ENCODE measurements at places on chromosomes 16 and 17.

GRCh38 chr16:69193855-69194254 is 6.9 kb downstream of the SNTB2 start:
- no peak for DNase-seq

DNA sequence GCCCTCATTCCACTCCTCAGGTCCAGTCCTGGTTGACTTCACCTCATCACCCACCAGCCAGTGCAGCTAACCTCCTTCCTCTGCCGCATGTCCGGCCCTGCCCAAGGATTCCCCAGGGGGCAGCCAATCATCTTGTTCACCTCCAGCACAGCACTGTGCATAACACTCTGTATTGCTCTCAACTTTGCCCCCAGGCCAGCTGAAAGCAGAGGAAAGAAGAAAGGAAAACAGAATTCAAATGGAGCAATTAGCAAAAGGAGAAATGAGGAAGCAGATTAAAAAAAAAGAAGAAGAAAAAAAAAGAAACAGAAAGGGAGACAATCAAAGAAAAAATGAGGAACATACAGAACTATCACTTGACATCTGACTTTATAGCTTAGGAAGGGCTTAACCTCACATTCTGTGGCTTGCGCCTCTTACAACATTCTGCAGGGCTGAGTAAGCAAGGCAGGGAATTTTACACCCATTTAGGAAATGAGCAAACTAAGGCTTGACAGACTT is 26.1 kb downstream of the GAS7 start:
- DNase-seq = no peak

DNA sequence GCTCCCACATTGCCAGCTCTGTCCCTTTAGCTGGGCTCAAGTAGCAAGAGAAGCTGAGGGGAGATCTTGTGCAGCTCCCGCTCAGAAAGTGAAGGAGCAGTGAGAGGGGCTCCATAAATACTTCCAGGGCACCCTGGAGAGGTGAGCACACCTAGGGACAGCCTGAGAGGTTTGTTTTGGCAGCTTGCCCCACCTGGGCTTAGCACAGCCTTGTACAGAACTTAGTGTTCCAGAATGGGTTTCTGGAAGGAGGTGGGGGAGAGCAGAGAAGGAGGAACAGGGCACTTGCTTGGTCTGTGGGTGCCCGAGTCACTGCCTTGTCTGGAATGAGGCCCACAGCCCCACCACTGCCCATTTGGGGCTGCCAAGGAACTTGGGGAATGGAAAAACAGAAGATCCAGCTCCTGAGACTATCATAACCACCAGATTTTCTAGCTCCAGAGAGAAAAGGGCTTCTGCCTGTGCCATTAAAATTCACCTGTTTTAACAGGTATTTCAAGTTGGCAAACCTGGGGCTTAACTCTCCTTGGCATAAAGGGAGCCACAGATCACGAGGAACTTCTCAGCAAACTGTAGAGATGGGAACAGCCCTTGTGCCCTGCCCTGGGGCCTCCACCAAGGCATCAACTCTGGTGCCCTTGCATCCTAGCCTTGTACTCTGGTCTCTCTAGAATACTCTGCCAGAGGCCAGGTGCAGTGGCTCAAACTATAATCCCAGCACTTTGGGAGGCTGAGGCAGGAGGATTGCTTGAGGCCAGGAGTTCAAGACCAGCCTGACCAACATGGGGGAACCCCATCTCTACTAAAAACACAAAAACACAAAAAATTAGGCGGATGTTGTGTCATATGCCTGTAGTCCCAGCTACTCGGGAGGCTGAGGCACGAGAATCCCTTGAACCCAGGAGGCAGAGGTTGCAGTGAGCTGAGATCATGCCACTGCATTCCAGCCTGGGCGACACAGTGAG is 1.9 kb downstream of the PRR15L start:
- DNase-seq = no peak

DNA sequence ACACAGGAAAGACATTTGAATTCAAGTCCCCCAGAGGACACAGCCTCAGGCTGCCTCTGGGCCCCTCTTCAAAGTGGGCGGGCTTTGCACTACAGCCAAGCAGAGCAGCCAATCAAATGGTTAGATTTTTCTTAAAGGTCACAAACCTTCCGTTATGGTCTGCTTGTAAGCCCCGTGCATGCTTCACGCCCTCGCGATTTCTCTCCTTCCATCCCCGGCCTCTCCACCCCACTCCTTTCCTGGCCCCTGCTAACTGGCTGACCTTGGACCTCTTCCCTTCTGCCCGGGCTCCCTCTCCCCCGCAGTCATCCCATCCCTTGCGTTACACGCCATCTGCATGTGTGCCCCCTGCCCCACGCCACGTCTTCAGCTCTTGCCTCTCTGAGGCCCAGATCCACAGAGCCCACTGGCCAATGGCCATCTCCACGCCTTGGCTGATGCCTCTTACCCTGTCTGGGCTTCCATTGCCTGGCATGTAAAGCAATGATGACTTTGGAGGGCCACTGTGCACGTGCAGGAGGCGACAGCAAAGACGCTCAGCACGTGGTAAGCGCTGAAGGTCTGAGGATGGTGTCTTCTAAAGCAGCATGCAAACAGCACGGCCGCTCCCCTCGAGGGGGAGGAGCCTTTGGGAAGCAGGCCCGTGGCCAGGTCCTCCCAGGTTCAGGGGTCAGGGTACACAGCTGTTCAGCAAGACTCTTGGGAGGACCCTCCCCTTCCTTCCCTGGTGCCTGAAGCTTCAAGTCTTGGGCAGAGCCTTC is 86.8 kb downstream of the ZDHHC7 start:
- no peak for DNase-seq

GRCh38 chr16:30430428-30430970 is 669 bp upstream of the DCTPP1 start:
- no peak for DNase-seq

- DNase-seq = no peak
Observed at GRCh38 chr16:73125850-73126524, 78.1 kb upstream of the ZFHX3 start.

GRCh38 chr17:81011951-81012350 is 20.3 kb downstream of the CHMP6 start:
- DNase-seq = no peak

- DNase-seq = no peak
Observed at GRCh38 chr17:57953705-57954396, 1.4 kb downstream of the CUEDC1 start.

DNA sequence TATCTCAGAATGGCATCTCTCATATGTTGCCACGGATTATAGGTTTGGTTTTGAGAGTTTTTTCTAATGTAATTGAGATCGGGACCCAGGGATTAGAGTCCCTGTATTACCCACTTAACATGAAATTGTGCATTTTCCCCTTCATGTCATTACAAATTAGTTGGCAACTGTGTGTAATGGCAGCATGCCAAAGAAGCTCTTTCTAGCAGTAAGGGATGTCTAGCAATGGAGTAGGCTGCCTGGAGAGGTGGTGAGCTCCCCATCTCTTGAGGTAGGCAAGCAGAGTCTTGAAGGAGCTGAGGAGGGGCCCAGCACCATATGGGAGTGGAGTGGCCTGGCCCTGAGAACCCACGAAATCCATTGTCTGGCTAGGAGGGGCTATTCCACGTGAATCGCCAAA is 10.0 kb upstream of the KATNB1 start:
- DNase-seq = no peak

DNA sequence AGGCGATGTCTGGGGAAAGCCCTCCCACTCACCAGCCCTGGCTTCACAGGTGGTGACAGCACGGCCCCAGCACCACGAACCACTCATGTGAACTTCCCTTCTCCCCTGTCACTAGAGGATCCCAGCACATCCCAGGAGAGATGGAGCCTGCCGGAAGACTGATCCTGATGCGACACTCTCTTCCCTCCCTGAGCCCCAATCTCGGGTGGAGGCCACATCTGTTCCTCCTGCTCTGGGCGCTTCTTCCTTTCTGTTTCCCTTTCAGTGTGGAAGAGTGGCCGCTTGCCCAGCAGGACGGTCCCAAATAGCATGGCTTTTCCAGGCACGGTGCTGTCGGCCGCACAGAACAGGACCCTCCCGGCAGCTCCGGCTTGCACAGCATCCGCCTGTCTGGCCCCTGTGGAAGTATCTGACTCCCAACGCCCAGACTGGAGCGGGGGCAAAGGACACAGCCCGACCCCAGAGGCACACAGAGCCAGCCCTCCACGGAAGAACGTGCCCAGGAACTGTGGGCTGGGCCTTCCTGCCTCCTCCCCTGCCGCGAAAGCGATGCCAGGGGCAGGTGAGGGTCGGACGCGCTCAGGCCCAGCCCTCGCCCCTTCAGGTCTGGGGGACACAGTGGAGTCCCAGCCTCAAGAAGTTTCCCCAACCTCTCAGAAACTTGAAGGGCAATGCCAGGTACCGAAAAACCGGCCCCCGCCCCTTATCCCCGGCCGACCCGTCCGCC is 37.6 kb downstream of the CBFA2T3 start:
- no peak for DNase-seq

DNA sequence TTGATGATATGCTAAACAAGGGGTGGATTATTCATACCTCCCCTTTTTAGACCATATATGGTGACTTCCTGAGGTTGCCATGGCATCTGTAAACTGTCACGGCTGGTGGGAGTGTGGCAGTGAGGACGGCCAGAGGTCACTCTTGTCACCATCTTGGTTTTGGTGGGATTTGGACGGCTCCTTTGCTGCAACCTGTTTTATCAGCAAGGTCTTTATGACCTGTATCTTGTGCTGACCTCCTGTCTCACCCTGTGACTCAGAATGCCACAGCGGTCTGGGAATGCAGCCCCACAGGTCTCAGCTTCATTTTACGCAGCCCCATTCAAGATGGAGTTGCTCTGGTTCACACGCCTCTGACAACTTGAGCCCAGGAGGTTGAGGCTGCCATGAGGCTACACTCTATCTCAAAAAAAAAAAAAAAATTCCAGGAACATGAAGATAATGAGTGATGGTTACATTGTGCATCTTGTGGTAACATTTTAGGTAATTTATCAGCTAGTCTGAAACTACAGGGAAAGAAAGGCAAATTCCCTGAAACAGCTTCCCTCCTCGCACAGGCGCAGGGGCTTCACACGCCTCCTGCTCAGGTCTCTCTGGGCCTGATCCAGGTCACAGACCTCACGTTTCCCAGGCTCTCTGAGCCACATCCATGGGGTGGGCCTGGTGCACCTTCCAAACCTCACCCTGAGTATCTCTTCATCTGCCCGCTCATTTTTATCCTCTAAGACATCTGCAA is 15.3 kb upstream of the UBE2I start:
- DNase-seq = no peak

DNA sequence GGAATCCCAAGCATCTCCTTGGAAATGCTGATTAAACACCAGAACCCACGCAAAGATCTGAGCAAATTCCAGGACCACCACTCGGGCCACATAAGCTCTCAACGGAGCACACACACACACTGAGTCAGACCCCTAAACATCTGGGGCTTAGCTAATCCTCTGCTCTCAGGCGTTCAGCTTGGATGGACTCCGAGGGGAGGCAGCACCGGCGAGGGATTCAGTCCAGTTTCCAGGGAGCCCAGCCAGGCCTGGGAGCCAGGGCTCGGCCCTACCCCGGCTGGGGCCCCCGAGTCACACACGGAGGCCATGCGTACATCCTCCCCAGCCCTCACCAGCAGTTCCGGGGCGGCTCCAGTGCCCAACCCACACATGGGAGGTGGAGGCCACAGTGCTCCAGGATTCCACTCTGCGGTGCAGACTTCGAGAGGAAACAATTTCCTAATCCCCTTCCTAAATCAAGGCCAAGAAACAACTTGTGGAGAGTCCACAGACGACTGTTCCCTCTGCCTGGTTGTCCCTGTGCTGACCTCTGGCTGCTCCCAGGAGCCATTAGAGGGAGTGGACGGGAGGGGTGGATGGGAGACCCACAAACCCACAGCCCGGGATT is 70.5 kb downstream of the GAS7 start:
- DNase-seq = no peak
